Astrocyte (in vitro differentiated cells and primary cell): ENCODE measurements at places on chromosomes 2 and 18.
A peak's percentile ranks its signal among the peaks of the same experiment; 100 is the strongest.

DNA sequence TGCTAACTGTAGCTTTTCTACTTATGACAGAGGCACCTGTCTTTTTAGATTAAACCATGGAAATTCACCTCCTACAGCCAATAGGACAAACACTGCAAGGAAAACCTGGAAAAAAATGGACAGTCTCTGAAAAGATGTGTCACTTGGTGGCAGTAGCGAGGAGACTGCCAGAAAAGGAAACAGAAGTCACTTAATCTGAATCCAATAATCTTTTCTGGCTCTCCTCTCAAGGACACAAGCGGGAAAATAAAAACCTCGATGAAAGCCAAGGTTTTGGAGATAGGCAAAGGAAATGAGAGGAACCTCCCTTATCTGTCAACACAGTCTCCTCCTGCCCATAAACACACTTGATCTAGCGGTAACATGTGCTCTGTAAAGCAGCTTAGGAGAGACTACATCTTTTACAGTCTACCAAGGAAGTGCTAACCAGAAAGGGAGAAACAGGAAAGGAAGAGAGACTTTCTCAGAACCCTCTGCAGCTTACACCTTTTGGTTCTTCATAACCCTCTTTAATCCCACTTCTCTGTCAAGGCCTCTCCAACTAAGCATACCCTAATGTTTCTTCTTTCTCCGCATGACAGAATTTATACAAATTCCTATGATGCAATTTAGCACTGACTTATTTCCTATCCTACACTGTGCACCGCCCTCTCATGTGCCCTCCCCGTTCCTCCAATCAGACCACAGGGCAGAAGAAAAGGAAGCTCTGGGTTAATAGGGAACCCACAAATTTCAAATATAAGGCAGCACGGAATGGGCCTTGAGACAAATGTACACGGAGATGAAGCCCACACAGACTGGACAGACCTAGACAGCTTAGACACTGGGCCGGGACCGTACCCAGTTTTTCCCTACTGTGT, 52.8 kb downstream of the CLASP1 start:
- DNase-seq, result peak; percentile 26

- no peak for DNase-seq
Observed at GRCh38 chr2:236774171-236774570, 204.5 kb downstream of the ACKR3 start.

DNA sequence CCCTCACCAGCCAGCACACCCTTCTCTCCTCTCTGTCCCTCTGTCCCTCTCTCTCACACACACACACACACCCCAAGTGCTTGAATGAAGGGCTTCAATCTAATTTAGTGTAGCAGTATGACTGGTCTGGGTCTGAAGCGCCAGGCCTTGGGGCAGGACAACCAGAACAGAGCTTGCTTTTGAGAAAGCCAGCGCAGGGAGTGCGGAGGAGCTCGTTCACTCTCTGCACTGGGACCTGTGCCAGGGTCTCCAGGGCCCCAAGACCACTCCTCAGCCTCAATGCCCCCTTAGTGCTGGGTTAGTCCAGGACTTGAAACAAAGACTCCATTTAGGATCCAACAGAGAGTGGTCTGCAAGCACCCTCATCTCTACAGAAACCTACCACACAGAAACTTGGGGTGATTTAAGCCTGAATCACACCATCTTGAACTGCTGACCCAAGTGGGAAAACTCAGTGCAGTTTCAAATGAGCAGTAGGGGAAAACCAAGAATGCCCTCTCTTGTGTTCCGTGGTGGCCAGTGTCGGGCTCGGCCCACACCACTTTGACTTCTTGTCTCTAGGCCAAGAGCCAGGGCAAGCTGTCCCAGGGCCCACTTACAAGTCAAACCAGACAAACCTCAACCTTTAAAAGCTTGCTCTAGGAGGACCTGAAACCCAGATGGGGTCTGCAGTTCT, 66.6 kb upstream of the WIPF1 start:
- DNase-seq, result no peak

DNA sequence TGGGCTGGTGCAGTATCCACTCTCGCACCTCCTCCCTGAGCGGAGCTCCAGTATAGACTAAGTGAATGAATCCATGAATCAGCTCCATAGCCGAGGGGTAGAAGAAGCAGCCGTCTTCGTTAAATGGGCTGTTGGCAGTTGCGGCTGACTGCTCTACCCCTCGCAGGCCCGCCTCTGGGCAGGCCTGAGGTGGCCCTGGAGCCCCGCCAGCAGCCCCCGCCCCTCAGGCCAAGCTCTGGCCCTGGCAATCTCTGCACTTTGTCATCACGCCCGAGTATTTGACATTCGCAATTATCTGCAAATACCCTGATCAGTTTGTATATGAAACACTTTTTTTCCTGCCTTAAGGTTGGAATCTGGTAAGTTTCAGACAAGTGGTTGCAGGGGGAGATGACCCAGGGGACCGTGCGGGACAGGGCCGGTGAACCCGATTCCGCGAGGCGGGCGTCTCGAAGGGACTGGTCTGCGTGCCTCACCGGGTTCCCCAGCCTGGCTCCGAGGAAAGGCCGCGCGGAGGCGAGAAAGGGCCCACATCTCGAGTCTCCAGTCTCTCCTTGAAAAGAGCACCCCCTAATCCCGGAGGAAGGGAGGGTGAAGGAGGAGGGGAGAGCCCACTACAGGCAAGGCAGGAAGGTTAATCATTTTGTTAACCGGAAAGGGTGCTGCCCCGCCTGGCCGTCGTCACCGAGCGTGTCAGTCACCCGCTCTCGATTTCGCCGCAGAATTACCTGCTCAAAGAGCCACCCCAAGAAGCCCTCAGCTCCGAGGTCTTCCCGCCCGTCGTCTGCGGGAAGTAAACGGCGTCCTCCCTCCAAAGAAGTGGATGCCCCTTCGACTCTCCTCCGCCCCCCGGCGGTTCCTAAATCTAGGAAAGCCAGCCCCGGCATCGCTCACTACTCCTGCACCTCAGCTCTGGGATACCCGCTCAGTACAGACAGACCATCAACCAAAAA, 11.1 kb upstream of the SATB2 start:
- DNase-seq, result no peak
